ENCODE measurements at places on chromosomes 11 and 22. TPM values are rescaled to one million over a fixed set of nuclear protein-coding genes. Genes with fewer than 3 reads are reported as not detected.

The ACR gene
- total RNA-seq = not detected

The C11orf86 gene
- total RNA-seq = not detected

DNA sequence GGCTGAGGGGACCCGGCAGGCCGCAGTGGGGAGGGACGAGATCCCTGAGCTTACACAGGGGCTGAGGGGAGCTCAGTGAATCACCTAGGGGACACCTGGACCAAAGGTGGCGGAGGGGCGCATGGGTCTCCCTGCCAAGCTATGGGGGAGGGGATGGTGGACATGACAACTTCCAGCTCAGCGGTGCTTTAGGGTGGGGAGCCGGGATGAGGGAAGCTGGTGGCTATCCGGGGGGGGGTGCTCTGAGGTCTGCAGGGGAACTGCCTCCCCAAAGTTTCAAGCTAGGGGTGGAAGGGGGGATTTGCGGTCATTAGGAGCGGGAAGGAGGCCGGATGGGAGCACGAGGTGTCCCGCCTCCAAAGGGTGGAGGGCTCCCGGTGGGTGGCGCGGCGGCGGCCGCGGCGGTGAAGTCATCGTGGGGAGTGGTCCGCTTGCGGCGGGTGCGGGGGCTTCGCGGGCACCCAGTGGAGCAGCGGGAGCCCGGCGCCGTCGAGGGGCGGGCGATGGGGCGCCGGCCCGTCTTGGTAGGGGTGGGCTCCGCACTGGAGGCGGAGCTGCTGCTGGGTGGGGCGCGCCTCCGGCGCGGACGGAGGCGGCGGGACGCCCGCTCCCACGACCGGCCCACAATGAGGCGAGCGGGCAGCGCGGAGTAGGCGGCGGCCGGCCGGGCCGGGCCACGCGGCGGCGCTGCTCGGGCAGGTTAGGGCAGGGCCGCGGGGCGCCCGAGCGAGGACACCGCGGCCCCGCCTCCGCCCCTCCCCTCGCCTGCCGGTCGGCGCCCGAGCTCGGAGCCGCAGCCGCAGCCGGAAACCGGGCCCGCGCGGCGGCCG lies at the start of gene MICALL1:
TSS of gene MICALL1 (plus strand) at position 764 of the 830 bp plus-strand sequence. CDS start 126 bp downstream, outside the sequence.
- peak; percentile 59 for DNase-seq
- peak within 1 kb of the TSS; percentile 76 for H3K4me3 ChIP-seq
- peaks cover 10% of the 10 kb centered on the region for H3K36me3 ChIP-seq
- H3K4me1 ChIP-seq = 0 out of 2 replicates have a peak, but pooled peaks cover 3% of the 10 kb centered on the region

DNA sequence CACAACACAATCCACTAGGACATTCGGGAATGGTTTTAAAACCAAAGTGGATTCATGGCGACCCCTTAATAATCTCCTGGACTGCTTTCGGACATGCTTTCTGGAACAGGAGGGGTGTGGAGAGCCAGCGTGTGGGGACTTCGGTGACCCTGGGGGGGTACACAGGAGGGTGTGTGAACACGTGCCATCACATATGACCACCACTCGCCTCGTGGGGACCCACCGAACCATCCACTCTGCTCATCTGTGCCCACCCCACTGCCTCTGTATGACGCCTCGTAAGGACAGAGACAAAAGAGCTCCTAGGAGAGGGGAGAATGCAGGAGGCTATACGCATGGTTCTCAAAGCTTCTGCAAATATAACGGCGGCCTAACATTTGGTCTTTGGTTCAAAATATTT lies 8.9 kb downstream of the LTO1 start:
- no peaks in the 10 kb centered on the region for H3K27me3 ChIP-seq
- DNase-seq = no peak
- no peak overlapping the region for H3K4me3 ChIP-seq
- H3K27ac ChIP-seq = no peak overlapping the region

GRCh38 chr11:128437136-128437535 lies 150.2 kb downstream of the ETS1 start:
- H3K27ac ChIP-seq = no peak overlapping the region
- H3K36me3 ChIP-seq = no peaks in the 10 kb centered on the region
- no peaks in the 10 kb centered on the region for H3K27me3 ChIP-seq

GRCh38 chr11:131404010-131404409 lies 33.6 kb downstream of the NTM start:
- H3K27me3 ChIP-seq = no peaks in the 10 kb centered on the region
- H3K4me1 ChIP-seq = no peaks in the 10 kb centered on the region
- H3K27ac ChIP-seq = no peak overlapping the region
- H3K36me3 ChIP-seq = no peaks in the 10 kb centered on the region

GRCh38 chr22:46212195-46212594 lies 37.9 kb downstream of the CDPF1 start:
- no peak overlapping the region for H3K4me3 ChIP-seq
- H3K36me3 ChIP-seq = peaks cover 23% of the 10 kb centered on the region
